Lower lobe of right lung (tissue), 2 donors: ENCODE measurements at places on chromosomes 6 and 20. TPM values are rescaled to one million over a fixed set of nuclear protein-coding genes. Genes with fewer than 3 reads are reported as not detected.

- H3K36me3 ChIP-seq, result no peaks in the 10 kb centered on the region
- H3K27me3 ChIP-seq, result no peaks in the 10 kb centered on the region
- no peak overlapping the region for H3K4me3 ChIP-seq
- DNase-seq, result no peak
- H3K4me1 ChIP-seq, result no peaks in the 10 kb centered on the region
Measured at GRCh38 chr6:73746787-73747186, 50.8 kb downstream of the CD109 start.

DNA sequence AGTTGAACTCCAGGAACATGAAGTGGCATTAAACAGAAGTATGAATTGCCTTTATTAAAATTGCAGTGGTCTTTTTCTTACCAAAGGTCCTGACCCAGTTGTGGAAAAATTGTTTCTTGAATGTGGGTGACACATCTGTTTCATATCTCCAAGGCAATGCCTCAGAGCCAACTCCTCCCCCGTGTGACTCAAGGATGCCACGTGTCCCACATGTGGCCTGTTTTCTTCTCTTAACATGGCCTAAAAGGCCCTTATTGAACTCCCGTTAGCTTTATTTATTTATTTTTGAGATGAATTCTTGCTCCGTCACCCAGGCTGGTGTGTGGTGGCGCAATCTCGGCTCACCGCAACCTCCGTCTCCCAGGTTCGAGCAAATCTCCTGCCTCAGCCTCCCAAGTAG, 128.4 kb upstream of the ESR1 start:
- H3K36me3 ChIP-seq, result no peaks in the 10 kb centered on the region
- no peak overlapping the region for H3K27ac ChIP-seq
- no peaks in the 10 kb centered on the region for H3K27me3 ChIP-seq
- DNase-seq, result no peak
- H3K4me3 ChIP-seq, result no peak overlapping the region

GRCh38 chr6:170147832-170148708, 142.8 kb downstream of the DLL1 start:
- H3K4me1 ChIP-seq, result peaks cover 32% of the 10 kb centered on the region
- no peaks in the 10 kb centered on the region for H3K36me3 ChIP-seq
- H3K27ac ChIP-seq, result peak overlapping the region; percentile 51
- DNase-seq, result peak; percentile 55

Gene CTAGE9
- not detected for total RNA-seq

GRCh38 chr6:3455569-3456394, 1.1 kb downstream of the SLC22A23 start:
- peaks cover 39% of the 10 kb centered on the region for H3K4me1 ChIP-seq
- peak; percentile 59 for DNase-seq
- no peaks in the 10 kb centered on the region for H3K36me3 ChIP-seq
- H3K4me3 ChIP-seq, result peak overlapping the region; percentile 70
- H3K27me3 ChIP-seq, result peaks cover 8% of the 10 kb centered on the region

Gene LAMA5
- 282 TPM for total RNA-seq

- peaks cover 49% of the 10 kb centered on the region for H3K36me3 ChIP-seq
- no peak overlapping the region for H3K4me3 ChIP-seq
- no peaks in the 10 kb centered on the region for H3K4me1 ChIP-seq
Measured at GRCh38 chr6:149513915-149514314, 29.1 kb upstream of the ZC3H12D start.

Gene MOG
- not detected for total RNA-seq

Gene BTN1A1
- total RNA-seq, result not detected

DNA sequence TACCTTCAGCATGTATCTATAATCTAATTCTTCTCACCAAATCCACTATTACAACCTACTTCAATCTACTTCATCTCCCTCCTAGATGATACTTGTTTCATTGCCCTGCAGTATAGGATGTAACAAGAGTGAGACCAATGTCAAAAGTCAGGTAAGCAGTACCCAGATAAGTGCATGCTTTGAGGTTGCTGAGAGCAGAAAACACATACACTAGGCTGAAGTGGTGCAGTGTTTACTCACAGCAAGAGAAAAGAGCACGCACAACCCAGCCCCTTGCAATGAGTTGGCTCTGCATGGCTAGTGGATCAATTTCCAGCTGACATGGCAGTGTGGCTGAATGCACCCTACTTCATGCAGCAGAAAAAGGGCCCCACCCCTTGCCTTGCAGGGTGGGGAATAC, 199.9 kb downstream of the EPHA7 start:
- no peak overlapping the region for H3K27ac ChIP-seq
- no peaks in the 10 kb centered on the region for H3K36me3 ChIP-seq
- no peak for DNase-seq

- no peak overlapping the region for H3K4me3 ChIP-seq
- H3K27me3 ChIP-seq, result no peaks in the 10 kb centered on the region
- H3K36me3 ChIP-seq, result no peaks in the 10 kb centered on the region
- H3K27ac ChIP-seq, result no peak overlapping the region
Measured at GRCh38 chr20:51365670-51366069, 176.8 kb downstream of the NFATC2 start.

GRCh38 chr6:164832410-164832809, 477.0 kb downstream of the C6orf118 start:
- H3K4me3 ChIP-seq, result no peak overlapping the region
- H3K36me3 ChIP-seq, result no peaks in the 10 kb centered on the region
- H3K27ac ChIP-seq, result no peak overlapping the region

- no peaks in the 10 kb centered on the region for H3K4me1 ChIP-seq
- no peak overlapping the region for H3K27ac ChIP-seq
- no peak for DNase-seq
- peaks cover 32% of the 10 kb centered on the region for H3K36me3 ChIP-seq
- H3K4me3 ChIP-seq, result no peak overlapping the region
Measured at GRCh38 chr6:25524542-25524941, 127.5 kb upstream of the SCGN start.

Gene SIRPB1
- total RNA-seq, result 35.8 TPM

Gene ZSWIM1
- total RNA-seq, result 9.6 TPM

DNA sequence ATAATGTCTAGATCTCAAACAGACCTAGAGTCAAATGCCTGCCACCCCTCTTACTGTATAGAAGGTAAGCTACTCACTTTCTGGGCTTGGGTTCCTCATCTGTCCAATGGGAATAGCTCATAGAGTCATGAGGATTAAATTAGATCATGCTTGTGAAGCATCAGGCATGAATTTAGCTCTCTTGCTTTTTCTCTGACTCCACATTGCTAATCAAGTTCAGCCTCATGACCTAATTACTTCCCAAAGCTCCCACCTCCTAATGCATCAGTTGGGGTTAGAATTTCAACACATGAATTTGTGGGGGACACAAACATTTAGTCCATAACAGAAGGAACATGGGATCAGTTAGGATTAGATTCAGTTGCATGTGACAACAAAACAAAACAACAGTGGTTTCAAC, 4.6 kb upstream of the DDX27 start:
- no peak overlapping the region for H3K27ac ChIP-seq
- no peak overlapping the region for H3K4me3 ChIP-seq
- peaks cover 12% of the 10 kb centered on the region for H3K4me1 ChIP-seq
- H3K27me3 ChIP-seq, result no peaks in the 10 kb centered on the region
- no peaks in the 10 kb centered on the region for H3K36me3 ChIP-seq
- DNase-seq, result no peak

DNA sequence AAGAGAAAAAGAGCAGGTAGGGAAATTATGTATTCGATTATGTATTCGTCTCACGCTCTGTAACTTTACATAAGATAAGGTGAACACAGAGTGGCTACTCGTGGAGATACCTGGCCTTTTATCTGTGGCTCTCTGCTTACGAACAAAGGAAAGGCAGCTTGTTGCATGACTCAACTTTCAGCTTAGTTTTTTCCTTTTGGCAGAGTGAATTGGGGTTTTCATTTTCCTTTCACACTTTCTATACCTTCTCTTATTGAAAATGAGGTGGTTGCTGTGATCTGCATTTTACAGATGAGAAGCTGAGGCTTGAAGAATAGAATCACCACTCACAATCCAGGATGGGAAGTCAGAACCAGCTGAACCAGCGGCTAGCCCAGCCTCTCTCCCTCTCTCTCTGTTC, 13.3 kb upstream of the KCNK15 start:
- H3K36me3 ChIP-seq, result no peaks in the 10 kb centered on the region
- H3K4me1 ChIP-seq, result peaks cover 7% of the 10 kb centered on the region
- H3K27ac ChIP-seq, result no peak overlapping the region
- no peak overlapping the region for H3K4me3 ChIP-seq
- no peak for DNase-seq

Gene TNFRSF21
- total RNA-seq, result 21.7 TPM

Gene SLC22A16
- total RNA-seq, result 0.80 TPM

- H3K36me3 ChIP-seq, result no peaks in the 10 kb centered on the region
- H3K4me3 ChIP-seq, result no peak overlapping the region
- no peak for DNase-seq
- H3K27ac ChIP-seq, result no peak overlapping the region
Measured at GRCh38 chr6:97440590-97441176, 157.7 kb upstream of the MMS22L start.

Gene SPATS1
- total RNA-seq, result 1.8 TPM

Gene IL22RA2
- total RNA-seq, result not detected

Gene CAP2
- total RNA-seq, result 4.7 TPM

GRCh38 chr6:43401730-43402129, 25.6 kb upstream of the ABCC10 start:
- peaks cover 4% of the 10 kb centered on the region for H3K4me1 ChIP-seq
- DNase-seq, result no peak
- H3K36me3 ChIP-seq, result no peaks in the 10 kb centered on the region
- H3K27ac ChIP-seq, result no peak overlapping the region

DNA sequence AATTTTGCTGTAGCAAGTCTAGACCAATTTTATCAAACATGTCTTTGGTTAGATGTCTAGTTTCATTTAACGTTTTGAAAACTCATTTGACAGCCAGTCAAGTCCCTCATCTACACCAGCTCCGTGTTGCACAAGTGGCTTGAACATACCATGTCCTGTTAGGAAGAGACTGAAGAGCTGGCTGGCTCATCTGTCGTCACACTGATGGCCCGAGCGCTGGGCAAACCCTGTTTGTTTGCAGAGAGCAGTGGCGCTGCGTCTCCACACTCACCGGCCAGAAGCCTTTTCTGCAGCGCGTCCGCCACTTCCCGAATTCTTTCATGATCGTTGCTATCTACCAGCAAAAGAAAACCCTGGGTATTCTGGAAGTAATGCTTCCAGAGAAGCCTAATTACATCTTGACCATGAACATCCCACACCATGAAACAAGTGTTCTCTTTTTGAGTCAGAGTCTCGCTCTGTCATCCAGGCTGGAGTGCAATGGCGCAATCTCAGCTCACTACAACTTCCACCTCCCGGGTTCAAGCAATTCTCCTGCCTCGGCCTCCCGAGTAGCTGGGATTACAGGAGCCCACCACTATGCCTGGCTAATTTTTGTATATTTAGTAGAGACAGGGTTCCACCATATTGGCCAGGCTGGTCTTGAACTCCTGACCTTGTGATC, 10.7 kb upstream of the TCFL5 start:
- no peak for DNase-seq
- no peaks in the 10 kb centered on the region for H3K36me3 ChIP-seq
- H3K4me3 ChIP-seq, result no peak overlapping the region
- no peak overlapping the region for H3K27ac ChIP-seq
- no peaks in the 10 kb centered on the region for H3K27me3 ChIP-seq
- peaks cover 18% of the 10 kb centered on the region for H3K4me1 ChIP-seq

Gene DLK2
- 0.53 TPM for total RNA-seq

Gene TINAG
- not detected for total RNA-seq

DNA sequence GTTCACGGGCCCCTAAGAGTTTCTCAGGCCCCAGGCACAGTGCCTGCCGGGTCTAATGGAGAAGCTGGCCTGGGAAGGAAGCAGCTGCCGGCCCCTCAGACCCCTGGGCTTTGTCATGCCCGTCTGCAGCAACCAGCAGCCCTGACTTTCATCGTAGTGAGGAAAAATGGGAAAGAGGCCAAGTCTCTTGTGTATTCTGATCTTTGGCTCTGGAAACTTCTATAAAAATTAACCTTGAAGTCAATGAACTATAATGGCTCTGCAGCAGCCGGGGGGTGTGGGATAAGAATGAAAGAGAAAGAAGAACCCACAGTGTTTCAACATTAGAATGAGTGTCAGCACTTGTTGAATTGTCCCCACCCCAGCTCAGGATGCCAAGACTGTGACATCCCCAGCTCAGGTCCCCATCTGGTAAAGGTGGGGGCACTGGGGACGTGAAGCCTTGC, 12.9 kb downstream of the TGM2 start:
- peak; percentile 46 for DNase-seq
- H3K27ac ChIP-seq, result peak overlapping the region; percentile 78
- peak overlapping the region; percentile 7 for H3K4me3 ChIP-seq
- no peaks in the 10 kb centered on the region for H3K27me3 ChIP-seq

- H3K4me3 ChIP-seq, result no peak overlapping the region
- no peak for DNase-seq
- no peaks in the 10 kb centered on the region for H3K36me3 ChIP-seq
- no peaks in the 10 kb centered on the region for H3K27me3 ChIP-seq
- H3K4me1 ChIP-seq, result no peaks in the 10 kb centered on the region
- H3K27ac ChIP-seq, result no peak overlapping the region
Measured at GRCh38 chr6:50410579-50410978, 302.7 kb upstream of the TFAP2D start.

DNA sequence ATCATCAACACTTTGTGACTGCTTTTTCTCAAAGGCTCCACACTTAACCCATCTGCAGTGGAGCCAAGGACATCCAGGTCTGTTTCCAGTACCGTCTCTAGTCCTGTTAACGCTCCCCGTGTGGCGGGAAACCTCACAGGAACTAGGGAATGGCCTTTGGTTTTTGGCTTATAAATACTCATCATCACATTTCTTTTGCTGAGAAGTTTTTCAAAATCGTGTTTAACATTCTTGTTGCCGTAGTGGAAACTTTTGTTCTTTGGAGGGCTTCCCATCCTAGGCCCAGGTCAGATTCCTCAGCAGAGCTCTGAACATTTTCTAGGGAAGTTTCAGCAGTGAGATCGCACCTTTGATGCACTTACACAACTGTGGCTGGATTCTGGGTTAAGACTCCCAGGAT, 24.6 kb downstream of the DAAM2 start:
- H3K4me3 ChIP-seq, result no peak overlapping the region
- no peaks in the 10 kb centered on the region for H3K36me3 ChIP-seq
- DNase-seq, result no peak

- no peak for DNase-seq
- H3K36me3 ChIP-seq, result no peaks in the 10 kb centered on the region
- H3K27me3 ChIP-seq, result no peaks in the 10 kb centered on the region
Measured at GRCh38 chr6:4818272-4818938, 42.2 kb downstream of the CDYL start.

DNA sequence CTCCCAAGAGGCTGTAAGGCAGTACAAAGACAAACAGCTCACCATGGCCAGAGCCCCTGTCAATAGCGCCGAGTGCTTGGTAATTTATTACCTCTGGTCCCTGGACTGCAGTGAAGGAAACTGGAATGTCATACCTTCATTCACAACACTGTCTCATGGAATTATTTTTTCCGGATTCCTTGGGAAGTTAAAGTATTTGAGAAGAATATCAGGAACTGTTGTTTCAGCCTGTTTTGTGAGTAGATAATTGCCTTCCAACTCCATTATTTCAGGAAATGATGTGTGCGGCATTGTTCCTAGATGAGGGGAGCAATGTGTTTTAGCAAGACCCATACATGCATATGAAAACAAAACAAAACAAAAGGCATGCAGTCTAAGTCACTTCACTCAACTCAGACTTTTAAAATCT, 64.0 kb downstream of the BLOC1S5 start:
- no peak overlapping the region for H3K27ac ChIP-seq
- peaks cover 9% of the 10 kb centered on the region for H3K4me1 ChIP-seq
- DNase-seq, result no peak
- no peak overlapping the region for H3K4me3 ChIP-seq

Gene TMEM217
- 1.1 TPM for total RNA-seq
